ENCODE measurements at places on chromosomes 5 and 9.

- no peak for DNase-seq
Observed at GRCh38 chr9:99796231-99796630, 25.5 kb upstream of the NR4A3 start.

DNA sequence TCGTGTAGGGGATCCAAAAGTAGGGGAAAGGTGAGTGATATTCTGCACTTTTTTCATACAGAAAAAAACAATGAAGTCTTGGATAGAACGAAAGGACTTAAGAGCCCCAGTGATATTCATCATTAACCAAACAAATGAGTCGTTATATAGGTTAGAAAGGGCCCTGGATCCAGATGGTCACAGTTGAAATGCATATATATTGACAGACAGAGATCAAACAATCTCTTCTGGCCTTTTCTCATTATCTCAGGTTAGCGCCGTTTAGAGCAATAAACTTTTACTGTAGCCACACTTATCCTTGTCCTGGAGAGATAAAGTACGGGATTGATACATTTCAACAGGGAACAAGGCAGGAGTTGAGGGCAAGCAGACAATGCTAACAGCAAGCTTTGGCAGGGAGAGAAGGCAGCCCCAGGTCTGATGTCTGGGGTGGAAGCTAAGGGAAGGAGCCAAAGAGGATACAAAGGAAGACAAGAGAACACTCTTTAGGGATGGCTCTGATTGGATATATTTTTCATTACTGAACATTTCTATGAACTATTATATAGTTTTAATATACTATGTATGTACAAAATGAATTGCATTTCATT, 77.0 kb downstream of the LIFR start:
- DNase-seq: no peak

- DNase-seq: no peak
Observed at GRCh38 chr5:54881286-54882005, 103.9 kb downstream of the ESM1 start.

GRCh38 chr9:93673839-93674334, 97.5 kb downstream of the PHF2 start:
- DNase-seq: no peak

DNA sequence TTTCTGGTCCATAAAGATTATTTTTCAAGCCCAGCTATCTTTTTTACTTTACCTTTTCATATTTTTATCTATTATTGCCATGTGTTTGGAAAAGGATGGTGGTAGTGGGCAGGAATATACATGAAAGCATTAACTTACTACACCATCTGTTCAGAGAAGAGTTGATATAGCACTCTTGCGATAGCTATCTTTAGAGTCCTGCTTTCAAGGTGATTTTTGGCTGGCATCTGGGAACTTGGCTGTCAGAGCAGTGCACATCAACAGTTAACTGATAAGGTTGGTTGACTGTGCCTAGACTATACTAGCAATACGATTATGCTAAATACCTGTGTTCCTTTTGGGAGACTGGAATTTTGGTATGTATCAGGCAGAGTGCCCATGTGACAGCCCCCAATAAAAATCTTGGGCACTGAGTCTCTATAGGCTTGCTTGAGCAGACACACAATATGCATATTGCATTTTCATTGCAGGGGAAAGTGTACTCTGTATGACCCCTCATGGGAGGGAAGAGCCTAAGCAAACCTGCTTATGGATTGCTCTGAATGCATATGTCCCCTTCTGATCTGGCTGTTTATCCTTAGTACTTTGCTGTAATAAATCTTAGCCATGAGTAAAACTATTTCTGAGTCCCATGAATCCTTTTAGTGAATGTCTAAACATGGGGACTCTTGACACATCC, 227.6 kb upstream of the C9orf72 start:
- no peak for DNase-seq

DNA sequence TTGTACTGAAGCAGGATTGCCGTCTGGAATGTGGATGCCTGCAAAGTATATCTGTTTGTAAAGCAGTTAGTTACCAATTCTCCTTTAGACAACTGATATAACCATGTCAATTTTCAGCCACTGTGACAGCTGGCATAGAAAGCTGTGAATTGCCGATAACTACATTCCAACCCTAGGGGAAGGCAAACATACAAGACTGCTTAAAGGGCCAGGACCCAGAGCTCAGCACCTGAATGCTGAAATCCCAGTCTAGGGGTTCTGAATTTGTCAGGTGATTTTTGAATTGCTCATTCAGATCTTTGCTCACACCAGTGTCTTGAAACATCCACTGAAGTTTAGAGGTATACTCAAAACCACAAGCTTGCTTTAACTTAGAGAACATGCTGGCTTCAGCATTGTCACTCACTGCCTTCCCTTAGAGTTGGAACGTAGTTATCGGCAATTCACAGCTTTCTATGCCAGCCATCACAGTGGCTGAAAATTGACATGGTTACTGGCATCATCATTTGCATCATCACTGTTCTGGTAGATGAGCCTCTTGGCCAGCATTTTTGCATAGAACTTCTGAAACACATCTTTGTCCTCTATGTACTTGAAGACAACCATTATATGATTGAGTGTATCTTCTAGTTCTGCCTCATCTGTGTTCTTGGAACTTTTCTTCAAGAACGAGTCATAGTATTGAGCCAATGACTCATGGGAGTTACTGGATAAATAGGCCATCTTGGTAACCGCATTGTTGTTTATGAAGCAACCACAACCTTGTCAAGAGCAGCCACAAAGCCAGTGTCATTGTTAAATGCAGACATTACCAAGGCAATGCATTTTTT, 82.1 kb downstream of the CCDC192 start:
- no peak for DNase-seq

All from NCI-H460 (cell line).